ENCODE measurements at places on chromosomes 5 and 9.

DNA sequence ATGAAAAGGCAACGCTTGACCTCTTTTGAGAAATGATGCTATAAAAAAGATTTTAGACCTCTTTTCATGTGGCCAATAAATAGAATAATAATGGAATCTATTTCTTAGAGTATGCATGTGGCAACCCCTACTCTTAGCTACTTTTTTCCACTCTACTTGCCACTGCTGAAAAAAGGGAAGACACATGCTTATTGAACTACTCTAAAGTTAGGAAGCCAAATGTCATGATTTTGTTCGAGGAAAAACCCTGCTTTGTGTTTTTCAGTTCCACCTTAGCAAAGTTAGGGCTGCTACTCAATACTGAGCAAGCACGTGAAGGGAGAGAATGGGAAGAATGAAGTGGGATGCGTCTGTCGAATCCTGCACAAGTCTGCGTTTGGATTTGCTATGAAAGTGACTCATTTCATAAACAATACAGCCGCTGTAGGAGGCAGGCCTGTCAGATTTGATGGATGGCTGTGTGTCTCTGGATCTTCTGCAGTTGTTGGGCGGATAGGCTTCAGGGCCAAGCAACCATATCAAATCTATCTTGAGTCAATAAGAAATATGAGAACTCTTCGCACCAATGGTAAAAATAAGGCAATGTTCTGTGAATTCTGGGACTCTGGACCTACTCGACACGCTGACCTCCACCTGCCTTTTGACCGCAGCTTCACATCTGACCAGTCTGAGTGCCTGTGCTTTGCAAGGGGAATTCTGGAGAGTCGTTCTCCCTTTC, 333.6 kb downstream of the PIK3R1 start:
- DNase-seq: no peak

- DNase-seq: no peak
Observed at GRCh38 chr5:149419859-149420544, 40.9 kb upstream of the IL17B start.

- DNase-seq: no peak
Observed at GRCh38 chr5:95617057-95617456, 2.8 kb upstream of the GPR150 start.

GRCh38 chr9:6330958-6331634, 2.9 kb downstream of the TPD52L3 start:
- DNase-seq: no peak

- no peak for DNase-seq
Observed at GRCh38 chr5:3604501-3604900, 8.9 kb downstream of the IRX1 start.

DNA sequence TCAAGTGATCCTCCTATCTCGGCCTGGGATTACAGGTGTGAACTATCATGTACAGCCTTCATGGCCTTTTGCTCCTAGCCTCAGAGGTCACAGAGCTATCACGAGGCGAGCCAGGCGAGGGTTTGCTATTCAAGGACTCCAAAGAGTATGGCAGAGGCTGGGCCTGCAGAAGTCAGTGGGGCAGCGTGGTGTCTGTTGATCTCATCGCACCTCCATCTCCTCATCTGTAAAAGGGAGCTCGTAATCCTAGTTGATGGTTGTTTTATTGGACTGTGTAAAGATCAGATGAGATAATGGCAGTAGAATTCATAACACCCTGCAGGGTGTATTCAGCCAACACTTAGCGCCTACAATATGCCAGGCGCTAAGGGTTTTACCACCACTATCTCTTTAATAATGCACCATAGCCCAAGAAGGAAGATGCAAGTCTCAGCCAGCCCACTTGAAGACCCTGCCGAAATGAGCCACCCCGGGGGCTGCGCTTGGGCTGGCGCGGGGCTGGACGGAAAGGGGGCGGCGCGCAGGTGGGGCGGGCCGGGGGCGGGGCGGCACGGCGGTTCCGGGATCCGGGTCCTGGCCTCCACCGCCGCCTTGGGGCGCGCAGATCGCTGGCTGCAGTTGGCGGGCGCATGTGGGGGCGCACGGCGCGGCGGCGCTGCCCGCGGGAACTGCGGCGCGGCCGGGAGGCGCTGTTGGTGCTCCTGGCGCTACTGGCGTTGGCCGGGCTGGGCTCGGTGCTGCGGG, at the start of gene GALNT12:
GALNT12 (plus strand) TSS at position 601 of the 744 bp plus-strand sequence; CDS start at position 630, 29 bp downstream.
- no peak for DNase-seq

DNA sequence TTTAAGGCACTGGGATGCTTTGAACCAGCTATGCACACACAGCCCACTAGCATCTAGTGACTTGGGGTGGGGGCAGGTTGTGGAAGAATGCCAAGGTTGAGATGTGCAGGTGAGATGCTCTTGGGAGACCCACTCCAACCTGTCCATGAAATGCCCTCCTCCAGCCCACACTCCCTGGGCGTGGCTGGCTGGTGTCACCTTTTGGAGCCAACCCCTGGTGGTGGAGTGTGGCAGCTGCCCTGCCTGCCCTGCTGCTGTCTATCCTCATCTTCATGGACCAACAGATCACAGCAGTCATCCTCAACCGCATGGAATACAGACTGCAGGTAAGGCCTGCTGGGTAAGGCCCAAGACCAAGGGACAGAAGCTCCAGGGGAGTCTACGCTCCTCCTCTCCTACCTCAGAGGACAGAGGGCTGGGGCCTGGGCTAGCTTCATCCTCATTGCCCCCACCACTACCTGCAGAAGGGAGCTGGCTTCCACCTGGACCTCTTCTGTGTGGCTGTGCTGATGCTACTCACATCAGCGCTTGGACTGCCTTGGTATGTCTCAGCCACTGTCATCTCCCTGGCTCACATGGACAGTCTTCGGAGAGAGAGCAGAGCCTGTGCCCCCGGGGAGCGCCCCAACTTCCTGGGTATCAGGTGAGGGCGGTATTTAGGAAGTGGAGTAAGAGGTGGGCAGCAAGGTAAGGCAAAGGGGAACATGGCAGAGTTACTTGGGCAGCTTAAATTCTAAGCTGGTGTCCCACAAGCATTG, 7.4 kb downstream of the SLC4A9 start:
- DNase-seq: no peak

GRCh38 chr5:15105799-15106393, 234.3 kb upstream of the ANKH start:
- peak; percentile 22 for DNase-seq

Data from CMK (cell line).